ENCODE measurements at places on chromosomes 3 and 15.
A peak's percentile ranks its signal among the peaks of the same experiment; 100 is the strongest.

DNA sequence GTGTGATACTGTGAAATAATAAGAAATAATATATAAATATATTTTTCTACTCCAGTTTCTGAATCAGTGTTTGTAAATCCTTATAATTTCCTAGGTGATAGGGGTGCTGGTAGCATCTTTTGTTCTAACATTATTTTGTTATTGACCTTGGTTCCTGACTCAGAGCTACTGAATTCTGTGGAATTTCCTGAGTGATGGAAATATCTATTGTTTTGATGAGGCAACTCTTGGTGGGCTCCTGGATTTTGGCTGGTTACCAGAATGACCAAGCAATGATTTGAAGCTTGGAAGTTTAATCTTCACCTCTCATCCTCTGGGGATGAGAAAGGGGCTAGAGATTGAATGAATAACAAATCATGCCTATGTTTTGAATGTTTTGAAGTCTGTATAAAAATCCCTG is 377.3 kb downstream of the LPP start:
- no peak for DNase-seq

DNA sequence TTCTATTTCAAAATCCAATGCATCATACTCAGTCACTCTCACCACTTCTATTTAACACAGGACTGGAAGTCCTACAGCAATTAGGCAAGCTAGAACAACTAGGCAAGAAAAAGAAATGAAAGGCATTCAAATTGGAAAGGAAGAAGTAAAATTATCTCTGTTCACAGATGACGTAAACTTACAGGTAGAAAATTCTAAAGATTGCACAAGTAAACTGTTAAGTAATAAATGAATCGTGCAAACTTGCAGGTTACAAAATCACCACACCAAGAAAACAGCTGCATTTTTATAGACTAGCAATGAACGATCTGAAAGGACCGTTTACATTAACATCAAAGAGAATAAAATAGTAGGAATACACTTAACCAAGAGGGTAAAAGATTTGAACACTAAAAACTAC is 36.2 kb downstream of the CHST2 start:
- no peak for DNase-seq

- no peak for DNase-seq
Measured at GRCh38 chr3:97910931-97911351, 61.3 kb downstream of the RIOX2 start.

- DNase-seq = no peak
Measured at GRCh38 chr3:67028001-67028784, 30.1 kb downstream of the KBTBD8 start.

DNA sequence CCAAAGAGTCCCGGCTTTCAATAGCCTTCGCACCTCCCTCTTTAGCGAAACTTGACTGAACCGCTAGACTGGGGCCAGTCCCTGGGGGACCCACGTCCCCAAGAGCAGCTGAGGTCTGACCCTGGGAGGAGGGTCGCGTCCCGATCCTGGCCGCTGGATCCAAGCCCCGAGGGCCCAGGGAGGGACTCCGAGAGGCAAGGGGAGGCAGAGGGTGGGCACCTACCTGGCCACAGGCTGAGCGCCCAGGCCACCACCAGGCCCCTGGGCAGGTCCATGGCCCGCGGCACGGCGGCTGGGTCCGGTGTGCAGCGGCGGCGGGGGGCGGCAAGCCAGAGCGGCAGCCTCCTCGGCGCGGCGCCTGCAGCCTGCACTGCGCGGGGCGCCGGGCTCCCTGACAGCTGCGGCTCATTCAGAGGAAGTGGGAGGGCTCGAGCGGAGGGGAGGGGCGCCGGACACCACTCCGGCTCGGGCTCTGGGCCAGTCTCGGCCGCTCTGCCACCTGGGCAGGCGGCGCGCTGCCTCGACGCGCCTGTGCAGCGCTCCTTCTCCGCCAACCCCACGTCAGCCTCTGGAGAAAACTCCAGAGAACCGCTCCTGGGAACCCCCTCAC is at the start of gene ITGA11:
ITGA11 (minus strand) TSS at position 372 of the 610 bp plus-strand sequence; CDS start at position 275, 97 bp downstream.
- DNase-seq = no peak

DNA sequence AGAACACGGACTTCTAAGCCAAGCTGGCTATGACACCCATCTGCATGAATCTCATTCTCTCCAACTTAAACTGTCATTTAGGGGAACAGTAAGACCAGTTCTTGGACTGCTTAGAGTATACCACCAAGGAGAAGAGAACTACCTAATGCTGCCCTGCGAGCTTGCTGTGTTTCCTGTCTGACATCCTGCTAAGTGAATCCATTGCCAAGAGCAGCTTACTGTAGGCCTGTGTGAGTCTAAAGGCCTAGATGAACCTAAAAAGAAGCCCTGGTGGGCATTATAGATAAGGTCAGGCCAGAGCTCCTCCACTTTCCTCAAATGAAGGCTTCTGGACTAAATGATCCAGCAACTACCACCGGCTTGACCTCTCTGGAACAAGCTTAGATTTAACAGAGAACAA is 15.0 kb downstream of the LZTFL1 start:
- DNase-seq = no peak

DNA sequence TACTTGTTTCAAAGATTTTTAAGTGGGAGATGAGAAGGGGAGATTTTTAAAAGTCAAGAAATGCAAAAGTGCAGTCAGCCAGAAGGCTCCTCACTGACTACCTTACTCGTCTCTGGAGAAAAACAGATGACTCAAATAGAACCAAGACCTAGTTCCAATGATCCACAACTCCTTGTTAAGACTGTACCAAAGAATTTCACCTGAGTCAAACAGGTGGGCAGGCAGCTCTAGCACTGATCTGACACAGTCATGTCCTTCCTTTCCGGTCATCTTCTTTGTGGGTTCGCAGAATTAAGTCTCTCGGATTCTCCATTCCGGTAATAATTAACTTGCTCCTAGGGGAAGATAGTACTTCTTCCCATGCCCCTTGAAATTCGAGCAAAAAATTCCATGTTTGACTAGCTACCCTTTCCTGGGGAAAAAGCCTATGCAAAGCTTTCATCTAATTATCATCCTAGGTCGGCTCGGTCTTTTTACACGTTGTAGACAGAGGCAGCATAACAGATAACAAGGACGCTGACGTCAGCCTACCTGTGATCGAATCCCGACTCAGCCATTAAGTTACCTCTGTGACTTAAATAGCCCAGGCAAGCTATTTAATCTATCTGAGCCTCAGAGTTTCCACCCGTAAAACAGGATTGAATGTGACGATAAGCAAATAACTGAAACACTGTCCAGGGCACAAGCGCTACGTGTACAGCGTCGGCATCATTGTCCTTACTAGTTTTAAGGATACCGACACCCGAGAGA is 758 bp downstream of the SELENOK start:
- DNase-seq = peak; percentile 50

- DNase-seq = no peak
Measured at GRCh38 chr15:57598346-57598745, 6.6 kb downstream of the MYZAP start.

DNA sequence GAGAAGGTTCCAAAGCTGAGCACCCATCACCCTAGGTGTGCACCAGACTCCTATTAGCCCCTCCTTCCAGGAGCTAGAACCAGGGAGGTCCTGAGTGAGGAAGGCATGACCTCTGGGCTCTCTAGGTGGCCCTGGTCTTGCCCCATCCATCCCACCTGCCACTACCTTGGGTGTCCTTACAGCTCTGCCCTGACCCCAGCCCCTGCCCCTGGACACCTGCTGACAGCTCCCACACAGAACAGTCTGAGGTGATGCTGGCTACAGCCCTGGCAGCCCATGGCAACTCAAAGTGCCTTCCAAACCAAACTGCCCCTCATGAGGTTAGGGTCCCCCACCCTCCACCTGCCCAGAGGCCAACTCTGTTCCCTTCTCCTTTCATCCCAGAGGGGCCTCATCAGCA is 37.2 kb downstream of the GOLGA6A start:
- no peak for DNase-seq

- DNase-seq = no peak
Measured at GRCh38 chr3:155232605-155233004, 60.9 kb downstream of the STRIT1 start.

GRCh38 chr3:62284442-62284841 is 88.9 kb downstream of the FEZF2 start:
- DNase-seq = no peak

- no peak for DNase-seq
Measured at GRCh38 chr3:52176180-52176752, 21.7 kb upstream of the ALAS1 start.

DNA sequence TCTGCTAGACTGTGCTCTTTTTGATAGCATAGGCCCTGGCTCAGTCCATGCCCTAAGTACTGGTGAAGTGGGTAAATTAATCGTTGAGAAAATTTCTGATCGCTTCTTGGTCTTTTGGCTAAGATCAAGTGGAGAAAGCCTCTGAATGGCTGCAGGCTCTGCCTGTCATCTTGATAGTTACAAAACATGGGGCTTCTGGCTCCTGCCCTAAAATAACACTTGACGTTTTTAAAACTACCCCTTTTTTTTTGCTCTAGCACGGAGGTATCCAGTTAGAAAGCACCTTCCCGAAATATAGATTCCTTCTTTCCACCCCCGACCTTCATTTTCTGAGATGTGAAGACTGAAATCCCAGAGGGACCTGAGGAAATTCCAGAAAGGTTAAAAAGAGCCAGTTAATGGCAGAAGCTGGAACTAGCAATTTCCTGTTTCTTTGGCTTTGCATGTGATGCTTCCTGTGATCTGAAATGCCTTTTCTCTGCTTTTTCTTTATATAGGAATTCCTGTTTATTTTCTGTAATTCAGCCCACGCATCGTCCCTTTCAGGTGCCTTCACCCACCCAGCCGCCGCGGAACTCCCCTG is 799 bp upstream of the C2CD4B start:
- DNase-seq = no peak

GRCh38 chr15:43278869-43279268 is 12.1 kb upstream of the TGM5 start:
- no peak for DNase-seq

DNA sequence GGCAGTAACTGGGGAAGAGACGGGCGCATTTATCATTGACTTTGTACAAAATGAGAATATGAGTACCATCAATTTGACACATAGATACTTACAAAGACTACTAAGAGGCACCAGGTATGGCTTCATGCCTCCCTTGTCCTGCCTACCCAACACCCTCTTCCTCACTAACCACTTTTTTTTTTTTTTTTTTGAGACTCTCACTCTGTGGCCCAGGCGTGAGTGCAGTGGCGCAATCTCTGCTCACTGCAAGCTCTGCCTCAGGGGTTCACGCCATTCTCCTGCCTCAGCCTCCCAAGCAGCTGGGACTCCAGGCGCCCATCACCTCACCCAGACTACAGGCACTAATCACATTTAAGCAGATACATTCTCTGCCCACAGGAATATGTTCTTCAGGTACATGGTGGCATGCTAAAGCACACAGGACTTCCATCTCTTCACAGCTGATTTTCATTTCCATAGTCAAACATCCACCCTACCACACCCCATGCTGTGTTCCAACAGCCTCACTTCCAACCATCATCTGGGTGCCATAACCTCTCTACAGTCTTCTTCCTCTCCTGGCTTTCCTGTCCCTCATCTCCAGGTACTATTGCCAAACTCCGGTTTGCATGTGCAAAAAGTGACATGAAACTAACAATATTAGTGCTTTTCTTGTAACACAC is 41.7 kb downstream of the RAB27A start:
- DNase-seq = no peak

- DNase-seq = no peak
Measured at GRCh38 chr3:46483825-46484224, 14.0 kb upstream of the RTP3 start.

DNA sequence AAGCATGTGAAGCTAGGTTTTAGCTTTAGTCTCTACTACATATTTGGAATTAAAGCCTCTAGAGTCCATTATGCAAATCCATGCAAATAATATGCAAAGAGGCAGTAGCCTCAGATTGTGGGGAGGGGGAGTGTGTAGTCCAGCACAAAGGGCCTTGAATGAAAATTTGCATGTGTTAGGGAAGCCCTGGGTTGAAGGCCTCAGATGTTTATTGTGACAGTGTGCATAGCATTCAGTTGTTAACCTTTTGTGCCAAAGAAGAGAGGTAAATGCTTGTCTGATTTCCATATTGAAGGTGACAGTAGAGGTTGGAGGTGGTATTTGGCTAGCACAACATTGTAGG is 24.5 kb upstream of the BFSP2 start:
- DNase-seq = no peak

DNA sequence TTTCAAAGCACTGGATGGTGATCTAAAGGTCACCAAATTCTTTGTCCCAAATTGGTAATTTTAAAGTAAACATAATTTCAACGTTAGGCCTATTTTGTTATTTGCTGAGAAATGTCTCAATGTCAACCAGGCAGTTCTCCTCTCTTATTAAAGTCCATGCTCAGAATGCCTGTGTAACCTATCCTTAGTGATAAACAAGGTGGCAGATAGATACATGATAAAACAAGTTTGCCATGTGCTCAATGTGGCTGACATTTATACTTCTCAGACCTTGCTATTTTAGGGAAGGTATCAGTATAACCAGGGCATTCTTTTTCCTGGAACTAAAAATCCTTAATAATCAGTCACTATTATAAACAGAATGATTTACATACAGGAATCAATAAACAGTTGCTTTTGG is 8.5 kb downstream of the MBNL1 start:
- no peak for DNase-seq

DNA sequence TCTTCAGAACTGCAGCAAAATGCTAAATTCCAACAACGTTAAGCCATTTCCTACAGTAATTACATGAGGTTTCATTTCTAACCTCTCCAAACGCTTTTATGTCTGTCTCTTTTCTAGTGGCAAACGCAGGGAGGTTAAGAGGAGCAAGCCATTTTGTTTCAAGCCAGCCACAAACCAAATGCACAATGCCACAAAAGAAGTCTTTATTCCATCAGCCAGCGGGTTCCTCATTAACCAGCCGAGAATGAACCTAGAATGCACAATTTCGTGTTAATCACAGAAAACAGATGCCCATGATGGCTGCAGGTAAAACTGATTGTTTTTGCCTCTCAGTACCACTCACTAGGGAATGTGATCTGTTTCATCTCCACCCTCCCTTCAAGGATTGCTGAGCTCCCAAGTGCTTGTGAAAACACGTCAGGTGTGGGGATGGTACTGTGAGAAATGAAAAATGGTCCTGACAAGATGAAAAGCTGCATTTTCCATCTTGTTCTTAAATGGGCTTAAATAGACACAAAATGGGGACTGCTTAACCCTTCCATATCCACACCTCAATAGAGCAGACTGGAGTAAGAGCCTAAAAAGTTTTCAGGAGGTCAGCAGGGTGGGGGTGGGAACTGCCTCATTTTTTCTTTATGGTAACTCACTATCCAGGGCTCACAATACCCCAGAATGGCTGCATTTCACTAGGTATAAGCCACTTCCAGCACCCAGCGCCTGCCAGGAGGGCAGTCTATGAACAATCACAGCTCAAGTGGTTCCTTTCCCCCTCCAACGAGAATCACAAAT is 277.1 kb downstream of the MAGI1 start:
- no peak for DNase-seq

GRCh38 chr3:192875971-192876565 is 41.6 kb downstream of the MB21D2 start:
- DNase-seq = no peak

All from activated naive CD4-positive, alpha-beta T cell treated with Interleukin-2 at 50 U/mL for 16 hours (primary cell).